ENCODE measurements at places on chromosomes 13 and 19.

DNA sequence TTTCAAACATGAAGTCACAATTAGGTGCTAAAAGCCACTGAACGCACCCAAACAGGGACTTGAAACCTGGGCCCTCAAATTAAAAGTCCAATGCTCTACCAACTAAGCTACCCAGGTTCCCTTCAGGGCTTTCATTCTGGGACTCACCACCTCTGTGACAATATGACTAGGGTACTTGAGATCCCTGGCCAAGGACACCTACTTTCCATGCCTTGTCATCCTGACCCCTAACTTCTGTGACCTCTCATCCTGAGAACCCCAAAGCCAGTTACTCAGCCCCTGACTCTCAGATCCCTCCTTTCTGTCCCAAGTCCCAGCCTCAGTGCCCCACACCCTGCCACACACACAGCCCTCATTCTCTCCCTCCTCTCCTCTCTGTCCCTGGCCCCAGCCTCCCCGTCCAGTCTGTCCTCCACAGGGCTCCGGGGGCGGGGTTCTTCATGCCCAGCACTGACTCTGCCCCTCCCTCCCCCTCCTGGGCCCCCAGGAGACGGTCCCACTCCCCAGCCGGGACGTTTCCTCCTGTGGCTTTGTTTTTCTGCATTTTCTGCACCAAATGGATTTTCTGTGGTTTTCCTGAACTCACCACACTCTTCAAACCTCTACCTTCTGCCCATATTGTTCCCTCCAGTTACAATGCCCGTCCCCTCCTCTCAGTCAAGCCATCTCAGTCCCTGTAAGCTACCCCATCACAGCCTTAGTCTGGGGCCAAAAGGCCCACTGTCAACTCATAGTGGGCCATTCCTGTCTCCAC lies 7.0 kb downstream of the RCN3 start:
- DNase-seq, result no peak

GRCh38 chr13:98941126-98941525 lies 36.7 kb downstream of the DOCK9 start:
- no peak for DNase-seq

GRCh38 chr13:23667750-23668149 lies 97.5 kb downstream of the TNFRSF19 start:
- no peak for DNase-seq

DNA sequence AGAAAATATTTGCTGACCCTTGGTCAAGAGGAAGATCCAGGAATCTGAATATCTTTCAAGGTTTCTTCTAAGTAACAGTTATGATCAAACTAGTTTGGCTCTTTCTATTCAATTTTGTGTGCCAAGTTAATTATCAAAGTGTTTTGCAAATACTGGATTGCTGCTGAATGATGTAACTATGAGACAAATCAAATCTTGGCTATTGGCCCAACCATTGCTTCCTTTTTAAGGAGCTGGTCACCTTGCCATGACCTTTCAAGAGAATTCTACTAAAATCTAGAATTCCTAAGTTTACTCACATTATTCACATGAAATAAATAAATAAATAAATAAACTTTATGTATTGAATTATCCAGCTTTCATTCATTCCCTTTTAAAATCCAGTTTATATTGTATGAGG lies 371.8 kb downstream of the SLITRK6 start:
- no peak for DNase-seq

DNA sequence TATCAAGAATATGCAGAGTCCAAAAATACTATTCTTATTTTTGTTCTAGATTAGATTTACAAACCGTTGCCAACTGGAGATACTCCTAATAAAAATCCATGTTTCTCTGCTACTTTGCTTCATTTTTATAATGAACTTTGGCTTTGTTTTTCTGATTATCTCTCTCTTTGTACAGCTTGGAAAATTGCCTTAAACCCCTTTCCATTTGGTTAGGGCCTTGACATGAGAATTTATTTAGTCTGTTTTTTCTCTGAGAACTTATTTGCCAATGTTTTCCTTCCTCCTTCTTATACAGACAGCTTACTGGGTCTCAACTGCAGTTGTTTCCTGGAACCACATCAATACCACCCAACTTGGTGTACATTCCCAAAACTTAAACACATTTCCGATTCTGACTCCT lies 555.4 kb downstream of the SLITRK6 start:
- DNase-seq, result no peak

Measured in NCI-H345 (cell line).